ENCODE measurements at places on chromosomes 3 and 15.
A peak's percentile ranks its signal among the peaks of the same experiment; 100 is the strongest.

DNA sequence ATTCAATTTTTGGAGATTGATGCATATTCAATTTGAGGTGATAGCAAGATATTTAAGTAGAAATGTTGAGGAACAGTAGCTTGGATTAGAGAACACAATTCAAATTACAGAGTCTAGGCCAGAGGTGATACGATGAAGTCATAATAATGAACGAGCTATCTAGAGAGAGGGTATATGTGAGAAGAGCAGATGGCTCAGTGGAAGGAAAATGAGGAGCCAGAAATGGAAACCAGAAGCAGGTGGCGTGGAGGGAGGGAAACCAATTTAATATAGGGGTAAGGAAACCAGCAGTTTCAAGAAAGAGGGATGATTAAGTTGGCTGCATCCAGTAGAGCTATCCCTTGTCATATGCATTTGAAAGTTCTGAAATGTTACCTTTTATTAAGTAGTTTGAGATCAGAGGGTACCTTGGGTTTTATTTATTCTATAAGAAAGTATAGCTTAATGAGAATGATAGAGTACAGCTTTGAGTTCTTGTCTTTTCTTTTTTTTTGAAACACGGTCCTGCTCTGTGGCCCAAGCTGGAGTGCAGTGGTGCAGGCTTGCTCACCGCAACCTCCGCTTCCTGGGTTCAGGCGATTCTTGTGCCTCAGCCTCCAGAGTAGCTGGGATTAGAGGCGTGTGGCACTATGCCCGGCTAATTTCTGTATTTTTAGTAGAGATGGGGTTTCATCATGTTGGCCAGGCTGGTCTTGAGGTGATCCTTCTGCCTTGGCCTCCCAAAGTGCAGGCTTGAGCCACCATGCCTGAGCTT is 22.1 kb downstream of the NCK1 start:
- no peak overlapping the region for H3K27ac ChIP-seq
- no peak overlapping the region for H3K4me3 ChIP-seq
- no peaks in the 10 kb centered on the region for H3K27me3 ChIP-seq

DNA sequence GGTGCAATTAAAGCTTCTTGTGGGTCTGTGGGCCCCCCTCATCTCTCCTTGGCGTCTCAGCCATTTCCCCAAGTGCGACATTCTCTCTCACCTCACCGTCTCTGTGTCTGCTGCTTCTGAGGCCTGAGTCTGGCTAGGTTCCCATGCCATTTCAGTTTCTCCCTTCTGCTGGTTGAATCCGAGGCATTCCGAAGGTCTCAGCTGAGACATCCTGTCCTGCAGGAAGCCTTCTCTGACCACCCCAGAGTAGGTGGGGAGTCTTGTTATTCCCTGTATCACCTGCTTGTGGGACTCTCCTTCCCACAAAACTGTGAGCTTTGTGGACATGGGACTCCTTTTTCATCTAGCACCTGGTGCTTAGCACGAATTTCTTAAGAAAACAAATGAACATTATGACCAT is 78.3 kb downstream of the ASB7 start:
- no peaks in the 10 kb centered on the region for H3K4me1 ChIP-seq
- H3K4me3 ChIP-seq = no peak overlapping the region
- DNase-seq = peak; percentile 53
- H3K27ac ChIP-seq = no peak overlapping the region
- no peaks in the 10 kb centered on the region for H3K27me3 ChIP-seq

DNA sequence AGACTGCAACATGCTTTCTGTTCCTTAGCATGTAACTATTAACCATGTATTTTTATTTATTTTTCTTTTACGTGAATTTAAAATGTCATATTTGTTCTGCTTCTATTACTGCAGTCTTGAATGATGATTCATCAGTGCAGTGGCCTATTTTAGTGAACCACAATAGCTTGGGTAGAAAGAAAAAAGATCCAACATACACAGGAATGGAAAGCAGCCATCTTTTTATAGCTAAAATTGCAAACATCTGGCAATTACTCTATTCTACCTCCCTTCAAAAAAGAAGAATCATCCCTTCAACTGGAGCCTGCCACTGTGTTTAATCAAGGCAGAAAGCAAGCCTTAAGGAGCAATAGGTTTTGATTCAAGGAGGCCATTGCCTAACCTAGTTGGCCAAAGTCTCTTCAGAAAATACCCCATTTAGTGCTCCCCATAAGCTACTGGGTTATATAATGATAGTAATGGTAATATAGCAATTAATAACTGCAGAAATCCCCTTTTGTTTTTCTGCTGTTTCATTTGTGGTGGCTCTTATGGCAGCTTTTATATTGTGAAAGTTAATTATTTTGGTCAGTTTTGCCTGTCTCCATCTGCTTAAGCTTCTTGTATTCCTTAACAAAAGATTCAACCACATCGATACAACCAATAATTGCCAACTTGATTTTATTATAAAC is 267.3 kb downstream of the LPP start:
- no peak for DNase-seq
- peaks cover 40% of the 10 kb centered on the region for H3K4me1 ChIP-seq
- no peaks in the 10 kb centered on the region for H3K27me3 ChIP-seq
- H3K27ac ChIP-seq = peak overlapping the region; percentile 56
- no peaks in the 10 kb centered on the region for H3K36me3 ChIP-seq
- no peak overlapping the region for H3K4me3 ChIP-seq

DNA sequence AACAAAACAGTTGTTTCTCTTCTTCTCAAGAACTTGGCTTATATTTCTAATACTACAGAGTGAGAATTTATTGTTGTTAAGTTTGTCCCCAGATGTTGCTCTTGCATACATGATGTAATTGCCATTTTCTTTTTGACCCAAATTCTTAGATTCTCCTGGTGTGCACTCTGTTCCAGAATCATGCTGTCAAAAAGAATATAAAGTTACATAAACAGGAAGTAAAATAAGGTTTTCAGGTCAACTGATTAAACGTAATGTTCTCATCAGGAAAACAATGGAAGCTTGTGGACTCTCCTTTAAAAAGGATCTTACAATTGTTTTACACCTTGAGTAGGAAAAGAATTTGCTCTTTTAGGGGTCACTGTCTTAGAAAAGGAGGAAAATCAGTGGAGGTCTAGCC is 121.8 kb downstream of the ADAM10 start:
- no peaks in the 10 kb centered on the region for H3K27me3 ChIP-seq
- H3K4me3 ChIP-seq = peak overlapping the region; percentile 44
- H3K27ac ChIP-seq = peak overlapping the region; percentile 68

DNA sequence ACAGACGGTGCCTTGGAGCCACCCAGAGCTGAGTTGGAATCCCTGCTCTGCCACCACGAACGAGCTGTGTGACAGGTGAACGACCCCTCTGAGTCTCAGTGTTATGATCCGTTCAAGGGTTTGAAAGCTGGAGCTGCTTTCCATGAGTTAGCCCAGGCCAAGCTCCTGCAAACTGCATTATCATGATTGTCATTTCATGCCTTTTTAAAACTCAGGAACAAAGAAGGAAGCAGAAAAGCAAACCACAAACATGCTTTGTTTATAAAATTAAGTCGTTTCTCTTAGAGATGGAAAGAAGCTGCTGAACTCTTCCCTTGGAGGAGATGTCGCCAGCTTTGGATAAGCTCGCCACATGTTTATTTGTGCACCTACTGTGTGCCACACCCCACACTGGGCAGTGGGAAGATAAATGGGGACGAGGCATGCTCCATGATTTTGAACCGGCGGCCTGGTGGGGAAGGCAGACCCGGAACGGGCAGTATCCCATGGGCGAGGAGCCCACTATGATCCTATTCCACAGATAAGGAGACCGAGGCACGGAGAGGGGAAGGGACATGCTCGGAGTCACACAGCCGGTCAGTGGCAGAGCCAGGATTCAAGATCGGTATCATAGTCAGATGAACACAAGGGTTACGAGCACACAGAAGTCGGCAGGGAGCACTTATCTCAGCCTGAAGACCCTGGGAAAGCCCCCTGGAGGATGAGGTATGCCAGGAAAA is 15.9 kb downstream of the HRH1 start:
- peaks cover 12% of the 10 kb centered on the region for H3K4me1 ChIP-seq
- DNase-seq = no peak
- no peaks in the 10 kb centered on the region for H3K36me3 ChIP-seq
- no peak overlapping the region for H3K27ac ChIP-seq
- H3K4me3 ChIP-seq = no peak overlapping the region

DNA sequence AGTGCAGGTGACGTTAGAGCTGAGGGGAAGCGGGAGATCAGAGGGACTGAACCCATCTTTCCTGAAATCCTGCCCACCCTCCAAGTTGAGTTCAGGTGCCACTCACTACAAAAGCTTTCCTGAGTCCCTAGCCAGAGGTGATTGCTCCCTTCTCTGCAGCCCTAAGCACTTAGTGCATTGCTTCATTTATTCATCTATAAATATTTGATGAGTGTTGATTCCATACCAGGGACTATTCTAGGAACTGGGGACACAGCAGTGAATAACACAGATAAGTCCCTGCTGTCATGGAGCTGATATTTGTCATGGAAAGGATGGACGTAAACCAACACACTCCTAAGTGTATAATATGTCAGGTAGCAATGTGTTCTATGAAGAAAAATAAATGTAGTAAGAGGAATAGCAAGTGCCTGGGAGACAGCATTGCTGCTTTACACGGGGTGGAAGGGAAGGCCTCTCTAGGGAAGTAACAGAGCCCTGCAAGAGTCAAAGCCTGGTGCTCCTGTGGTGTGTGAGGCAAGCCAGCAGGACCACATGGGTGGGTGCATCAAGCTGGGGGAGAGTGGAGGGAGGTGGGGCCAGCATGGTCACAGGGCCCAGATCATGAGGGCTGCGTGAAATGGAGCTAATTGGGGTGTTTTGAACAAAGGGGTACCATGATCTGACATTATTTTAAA is 18.6 kb downstream of the ALPK3 start:
- H3K36me3 ChIP-seq = peaks cover 5% of the 10 kb centered on the region
- no peak for DNase-seq
- no peak overlapping the region for H3K27ac ChIP-seq
- peaks cover 49% of the 10 kb centered on the region for H3K4me1 ChIP-seq

DNA sequence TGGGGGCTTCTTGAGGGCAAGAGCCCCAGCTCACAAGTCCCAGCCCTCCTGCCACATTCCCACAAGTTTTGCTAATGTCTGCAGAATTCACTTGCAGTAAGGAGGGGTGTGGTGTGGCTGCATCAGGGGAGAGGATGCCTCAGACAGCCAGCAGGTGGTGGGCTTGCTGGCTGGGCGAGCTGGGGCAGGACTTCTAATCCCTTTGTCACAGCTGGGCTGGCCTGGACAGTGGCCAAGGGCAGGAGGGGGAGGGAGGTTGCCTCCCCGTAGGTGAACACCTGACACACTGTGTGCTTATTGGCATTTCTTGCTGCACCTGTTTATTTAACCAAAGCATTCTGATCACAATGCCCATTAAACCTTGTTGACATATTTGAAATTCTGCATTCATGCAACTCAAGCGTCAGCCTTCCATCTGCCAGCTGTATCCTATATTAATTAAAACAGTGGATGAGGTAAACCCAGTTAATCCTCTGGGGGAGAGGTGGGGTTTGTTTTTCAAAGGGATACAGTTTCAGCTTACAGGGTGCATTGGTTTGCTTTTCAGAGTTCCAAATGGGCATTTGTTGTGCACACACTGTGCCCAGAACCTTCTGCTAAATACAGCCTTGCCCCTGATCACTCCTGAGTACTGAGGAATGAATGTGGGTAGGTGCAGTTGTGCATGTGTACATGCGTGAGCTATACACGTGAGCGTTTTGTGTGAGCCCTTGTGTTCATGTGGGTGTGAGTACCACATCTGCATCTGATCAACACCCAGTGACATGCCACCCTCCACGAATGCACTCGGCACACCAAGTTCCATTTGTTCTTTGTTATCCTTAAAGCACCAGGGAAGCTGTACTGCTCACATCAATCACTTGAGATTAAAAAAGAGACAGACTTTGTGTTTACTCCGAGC is 268.7 kb downstream of the XXYLT1 start:
- DNase-seq = no peak
- H3K27me3 ChIP-seq = no peaks in the 10 kb centered on the region
- H3K27ac ChIP-seq = peak overlapping the region; percentile 0
- peaks cover 19% of the 10 kb centered on the region for H3K4me1 ChIP-seq

DNA sequence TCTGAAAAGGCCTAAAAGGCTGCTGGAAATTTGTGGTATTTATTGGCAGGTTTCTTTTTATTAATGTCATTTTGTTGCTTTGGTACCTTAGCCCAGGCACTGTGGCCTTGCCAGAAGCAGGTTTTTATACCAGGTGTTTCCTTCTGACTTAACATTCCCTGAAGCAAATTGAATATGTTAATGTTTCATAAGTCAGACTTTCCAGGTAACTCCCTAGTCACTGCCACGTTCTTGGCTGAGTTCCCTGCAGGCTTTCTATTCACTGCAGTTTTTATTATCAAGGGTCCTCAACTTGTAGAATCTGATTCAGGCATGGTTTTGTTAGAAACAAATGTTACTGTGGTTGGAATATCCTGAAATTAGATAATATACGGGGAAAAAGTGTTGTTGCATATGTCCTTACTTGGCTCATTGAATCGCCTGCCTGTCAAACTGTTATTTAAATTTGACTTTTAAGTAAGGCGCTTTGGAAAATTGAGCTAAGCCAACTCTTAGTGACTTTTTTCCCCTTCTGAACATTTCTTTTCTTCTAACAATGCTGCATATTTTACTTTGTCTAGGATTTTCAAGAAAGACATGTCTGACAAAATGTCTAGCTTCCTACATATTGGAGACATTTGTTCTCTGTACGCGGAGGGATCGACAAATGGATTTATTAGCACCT is 22.9 kb downstream of the ITPR1 start:
- no peak overlapping the region for H3K4me3 ChIP-seq
- no peaks in the 10 kb centered on the region for H3K36me3 ChIP-seq
- no peak for DNase-seq
- peaks cover 31% of the 10 kb centered on the region for H3K4me1 ChIP-seq
- H3K27ac ChIP-seq = peak overlapping the region; percentile 58

DNA sequence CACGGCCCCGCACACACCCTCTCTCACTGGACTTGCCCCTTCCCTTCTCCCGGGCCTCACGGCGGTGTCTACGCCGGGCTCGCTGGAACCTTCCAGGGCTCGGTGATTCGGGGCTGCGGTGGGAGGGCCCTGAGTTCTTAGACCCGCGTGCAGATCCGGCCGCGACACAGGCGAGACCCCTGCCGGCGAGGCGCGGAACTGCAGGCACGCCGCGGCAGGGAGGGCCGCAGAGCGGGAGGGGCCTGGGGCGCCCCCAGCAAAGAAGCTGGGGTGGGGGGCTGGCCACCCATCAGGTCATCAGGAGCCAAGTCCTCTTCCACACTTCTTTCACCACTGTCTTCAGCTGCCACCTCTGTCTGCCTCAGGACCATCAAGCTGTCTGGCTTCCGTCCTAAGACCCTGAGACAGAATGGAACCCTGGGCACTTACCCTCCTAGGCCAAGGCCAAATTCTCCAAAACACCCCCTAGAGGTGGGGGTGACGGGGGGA is 164.5 kb downstream of the XXYLT1 start:
- peak overlapping the region; percentile 33 for H3K4me3 ChIP-seq
- no peaks in the 10 kb centered on the region for H3K36me3 ChIP-seq
- peak; percentile 93 for DNase-seq
- H3K27ac ChIP-seq = no peak overlapping the region
- H3K4me1 ChIP-seq = peaks cover 24% of the 10 kb centered on the region

GRCh38 chr3:37862219-37862902 is 681 bp downstream of the CTDSPL start:
- H3K36me3 ChIP-seq = no peaks in the 10 kb centered on the region
- peak overlapping the region; percentile 80 for H3K4me3 ChIP-seq
- H3K4me1 ChIP-seq = peaks cover 49% of the 10 kb centered on the region

All from esophagus muscularis mucosa (tissue), 4 donors.